MM.1S (cell line): ENCODE measurements at places on chromosomes 2 and 18.

DNA sequence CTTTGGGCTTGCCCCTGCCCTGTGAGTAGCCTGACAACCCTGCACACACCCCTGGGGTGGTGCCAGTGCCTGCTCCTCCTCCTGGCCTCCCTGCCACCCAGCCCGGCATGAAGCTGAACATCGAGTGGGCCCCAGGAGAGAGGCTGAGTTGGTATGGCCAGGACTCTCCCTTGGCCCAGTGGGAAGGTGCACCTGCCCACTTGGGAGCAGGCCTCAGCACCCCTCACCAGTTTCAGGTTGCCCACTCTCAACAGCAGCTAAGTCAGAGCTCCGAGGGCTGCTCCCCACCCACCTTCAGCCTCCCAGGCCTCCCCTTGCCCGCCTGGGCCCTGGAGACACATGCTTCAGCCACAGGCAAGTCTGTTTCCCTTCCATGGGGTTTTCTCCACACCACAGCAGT, 203.1 kb downstream of the KLHL29 start:
- DNase-seq: no peak

DNA sequence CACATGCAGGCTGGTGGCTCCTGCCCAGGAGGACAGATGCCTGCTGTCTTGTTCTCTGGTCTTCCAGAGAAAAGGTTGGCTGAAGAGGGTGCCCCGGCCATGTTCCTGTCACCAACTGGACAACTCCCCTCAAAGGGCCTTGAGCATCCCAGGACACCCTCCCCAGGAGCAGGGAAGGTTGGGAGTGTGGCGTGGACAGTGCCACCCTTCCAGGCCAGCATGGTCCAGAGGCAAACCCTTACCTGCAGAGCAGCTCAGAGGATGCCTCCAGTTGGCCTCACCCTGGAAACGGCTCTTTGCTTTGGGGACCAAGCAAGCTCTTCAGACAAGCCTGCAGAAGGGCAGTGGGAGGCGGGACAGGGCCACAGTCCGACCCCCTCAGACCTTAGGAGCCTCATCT, 4.9 kb upstream of the GPC1 start:
- no peak for DNase-seq

DNA sequence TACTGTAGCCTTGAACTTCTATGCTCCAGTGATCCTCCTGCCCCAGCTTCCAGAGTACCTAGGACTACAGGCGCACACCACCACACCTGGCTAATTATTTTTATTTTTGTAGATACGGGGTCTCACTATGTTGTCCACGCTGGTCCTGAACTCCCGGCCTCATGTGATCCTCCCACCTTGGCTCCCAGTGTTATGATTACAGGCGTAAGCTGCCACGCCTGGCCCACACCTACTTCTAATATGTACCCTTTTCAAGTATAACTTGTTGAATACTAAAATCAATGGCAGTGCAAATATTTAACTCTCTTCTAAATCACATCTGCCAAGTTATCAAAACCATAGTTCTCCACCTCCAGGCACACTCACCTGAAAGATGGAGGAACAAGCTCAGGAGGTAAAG, 58.7 kb downstream of the ITSN2 start:
- DNase-seq: no peak

- peak; percentile 87 for DNase-seq
Measured at GRCh38 chr2:187051350-187051749, 202.4 kb upstream of the ZSWIM2 start.

DNA sequence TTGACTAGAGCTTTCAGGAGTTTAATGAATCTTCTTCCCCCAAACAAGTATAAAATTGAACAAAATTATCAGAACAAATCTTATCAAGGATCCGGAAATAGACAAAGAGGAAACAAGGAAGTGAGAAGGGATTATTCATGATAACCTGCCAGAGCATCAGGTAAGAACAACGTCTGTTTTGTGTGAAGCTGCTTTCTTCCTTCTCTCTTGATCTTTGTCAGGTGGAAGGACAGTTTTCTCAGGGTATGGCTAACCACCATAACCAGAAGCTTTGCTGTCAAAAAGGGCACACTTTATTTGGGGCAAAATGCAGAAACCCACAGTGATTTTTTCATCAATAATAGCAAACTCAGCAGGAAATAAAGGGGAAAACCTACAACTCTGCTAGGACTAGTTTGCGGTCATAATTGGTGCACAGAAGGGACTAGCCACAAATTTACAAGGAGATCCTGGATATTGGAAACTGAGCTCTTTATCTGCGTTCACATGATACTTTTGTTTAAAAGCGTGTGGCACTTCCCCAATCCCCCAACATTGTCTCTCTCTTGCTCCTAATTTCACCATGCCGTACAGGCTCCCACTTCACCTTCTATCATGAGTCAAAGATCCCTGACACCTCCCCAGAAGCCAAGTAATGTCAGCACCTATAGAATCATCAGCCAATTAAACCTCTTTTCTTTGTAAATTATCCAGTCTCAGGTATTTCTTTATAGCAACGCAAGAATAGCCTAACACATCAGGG, 124.2 kb downstream of the FSIP2 start:
- DNase-seq: no peak

DNA sequence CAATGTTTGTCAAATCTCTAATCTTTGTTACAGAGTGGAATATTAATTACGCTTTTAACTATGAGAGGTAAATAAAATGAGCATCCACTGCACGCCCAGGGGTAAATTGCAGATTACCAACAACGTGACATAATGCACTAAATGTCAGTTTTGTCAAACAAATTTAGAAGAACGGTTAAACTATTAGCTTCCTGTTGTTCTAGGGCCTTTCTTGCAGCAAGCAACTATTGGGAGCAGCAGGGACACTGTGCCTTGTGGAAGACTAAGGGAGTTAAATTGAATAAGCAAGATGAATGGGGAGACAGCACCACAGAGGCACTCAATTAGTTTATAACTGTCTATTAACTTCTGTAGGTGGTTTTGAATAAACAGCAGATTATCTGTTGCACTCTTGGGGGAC, 391.0 kb upstream of the RAB12 start:
- DNase-seq: no peak

DNA sequence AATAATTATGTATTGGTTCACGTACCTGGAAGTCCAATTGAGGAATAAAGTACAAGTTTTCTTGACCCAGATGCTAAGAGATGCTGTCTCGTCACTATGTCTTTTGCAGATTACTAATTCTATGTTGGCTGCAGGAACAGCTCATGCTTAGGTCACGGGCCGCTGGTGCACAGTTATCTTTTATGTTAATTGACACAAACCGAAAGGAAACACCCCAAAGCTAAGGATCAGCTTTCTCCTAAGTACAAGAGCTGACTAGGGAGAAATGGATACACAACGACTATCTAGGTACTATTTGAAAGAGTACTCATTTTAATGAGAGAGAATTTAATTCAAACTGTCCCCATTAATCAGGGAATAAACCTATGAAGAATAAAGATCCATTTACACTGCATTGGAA, 217.7 kb upstream of the SLC35G4 start:
- DNase-seq: no peak

DNA sequence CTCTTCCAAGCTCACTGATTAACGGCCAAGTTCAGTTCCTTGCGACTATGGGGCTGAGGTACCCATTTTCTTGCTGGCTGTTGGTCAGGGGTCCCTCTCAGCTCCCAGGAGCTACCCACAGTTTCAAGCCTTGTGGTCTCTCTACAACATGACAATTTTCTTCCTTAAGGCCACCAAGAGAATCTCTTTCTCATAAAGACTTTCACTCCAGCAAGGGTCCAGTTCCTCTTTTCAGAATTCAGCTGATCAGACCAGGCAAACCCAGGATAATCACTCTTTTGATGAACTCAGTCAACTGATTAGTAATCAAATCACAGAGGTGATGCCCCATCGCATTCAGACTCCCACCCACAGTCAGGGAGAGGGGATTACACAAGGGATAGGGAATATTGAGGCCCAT, 129.7 kb downstream of the IRS1 start:
- DNase-seq: no peak

- no peak for DNase-seq
Measured at GRCh38 chr2:83516503-83516902, 942.6 kb downstream of the SUCLG1 start.

GRCh38 chr18:57631697-57632096, 10.1 kb upstream of the NARS1 start:
- no peak for DNase-seq

DNA sequence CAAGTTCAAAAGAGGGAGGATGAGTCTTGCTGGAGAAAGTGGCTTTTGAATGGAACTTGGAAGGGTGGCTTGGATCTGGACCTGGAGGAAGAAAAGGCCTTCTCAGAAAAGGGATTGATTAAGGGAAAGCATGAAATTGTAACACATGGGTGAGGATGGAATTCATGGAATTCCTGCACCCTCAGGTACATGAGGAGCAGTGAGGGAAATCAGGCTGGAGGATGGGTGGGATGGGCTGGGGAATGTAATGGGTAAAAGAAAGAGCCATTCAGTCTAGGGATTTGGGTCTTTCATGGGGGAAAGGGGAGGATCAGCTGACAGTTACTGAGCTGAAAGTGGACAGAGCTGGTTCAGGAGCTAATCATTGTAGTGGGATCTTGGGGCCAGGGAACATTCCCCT, 51.2 kb upstream of the HAAO start:
- DNase-seq: no peak

- DNase-seq: no peak
Measured at GRCh38 chr18:64401268-64402060, 252.6 kb upstream of the LINC00305 start.

DNA sequence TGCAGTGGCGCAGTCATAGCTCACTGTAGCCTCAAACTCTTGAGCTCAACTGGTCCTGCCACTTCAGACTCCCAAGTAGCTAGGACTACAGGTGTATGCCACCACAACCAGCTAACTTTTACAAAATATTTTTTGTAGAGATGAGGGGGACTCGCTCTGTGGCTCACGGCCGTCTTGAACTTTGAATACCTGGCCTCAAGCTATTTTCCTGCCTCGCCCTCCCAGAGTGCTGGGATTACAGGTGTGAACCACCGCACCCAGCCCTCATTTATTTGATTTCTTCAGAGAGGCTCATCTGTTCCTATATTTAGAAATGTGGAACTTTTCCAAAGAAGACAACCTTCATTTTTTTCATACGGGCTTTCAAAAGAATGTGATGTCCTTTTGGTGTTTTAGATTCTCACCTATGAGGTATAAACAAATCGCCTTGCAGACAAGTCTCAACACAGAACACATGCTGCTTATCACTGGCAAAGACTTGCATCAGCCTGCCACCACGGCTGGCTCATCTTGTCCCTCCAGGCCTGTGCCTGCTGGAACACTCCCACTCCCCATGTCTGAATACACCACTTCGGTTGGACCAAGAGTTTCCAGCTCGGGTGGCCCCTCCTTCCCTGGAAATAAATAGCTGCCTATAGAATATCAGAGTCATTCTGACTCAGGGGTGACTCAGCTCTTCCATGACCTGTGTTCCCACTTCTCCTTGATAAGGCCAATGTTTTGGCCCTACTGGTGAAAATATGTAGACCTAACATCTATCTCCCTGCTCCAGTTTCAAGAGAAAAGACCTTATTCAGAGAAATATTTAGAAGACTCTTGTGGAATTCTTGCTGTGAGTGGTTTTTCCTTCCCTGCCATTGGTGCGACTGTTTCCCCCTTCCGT, 202.6 kb downstream of the TGIF1 start:
- DNase-seq: no peak

- DNase-seq: no peak
Measured at GRCh38 chr2:138209009-138209408, 244.7 kb downstream of the HNMT start.

DNA sequence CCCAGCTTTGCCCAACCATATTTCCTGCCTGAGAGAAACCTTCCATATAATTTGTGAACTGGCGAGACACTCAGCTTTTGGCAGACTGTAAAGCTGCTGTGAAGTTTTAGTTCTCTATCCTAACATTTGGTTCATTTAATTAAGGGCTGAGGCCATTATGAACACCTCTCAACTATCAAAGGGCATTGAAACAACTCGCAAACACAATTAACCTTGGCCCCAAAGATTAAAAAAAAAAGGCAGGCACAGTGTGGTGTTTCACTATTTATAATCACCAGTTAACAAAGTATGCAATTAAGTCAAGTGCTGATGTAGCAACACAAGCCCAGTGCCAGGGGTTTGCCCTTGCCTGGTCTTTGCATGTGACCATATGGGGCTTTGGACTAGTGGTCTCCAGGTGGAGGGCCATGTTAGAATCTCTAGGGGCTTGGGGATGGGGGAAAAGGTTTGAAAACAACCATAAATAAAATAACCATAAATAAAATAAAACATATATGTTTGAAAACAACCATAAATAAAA, 297.6 kb upstream of the SKOR2 start:
- no peak for DNase-seq

GRCh38 chr2:120398051-120398995, 52.4 kb downstream of the INHBB start:
- no peak for DNase-seq

DNA sequence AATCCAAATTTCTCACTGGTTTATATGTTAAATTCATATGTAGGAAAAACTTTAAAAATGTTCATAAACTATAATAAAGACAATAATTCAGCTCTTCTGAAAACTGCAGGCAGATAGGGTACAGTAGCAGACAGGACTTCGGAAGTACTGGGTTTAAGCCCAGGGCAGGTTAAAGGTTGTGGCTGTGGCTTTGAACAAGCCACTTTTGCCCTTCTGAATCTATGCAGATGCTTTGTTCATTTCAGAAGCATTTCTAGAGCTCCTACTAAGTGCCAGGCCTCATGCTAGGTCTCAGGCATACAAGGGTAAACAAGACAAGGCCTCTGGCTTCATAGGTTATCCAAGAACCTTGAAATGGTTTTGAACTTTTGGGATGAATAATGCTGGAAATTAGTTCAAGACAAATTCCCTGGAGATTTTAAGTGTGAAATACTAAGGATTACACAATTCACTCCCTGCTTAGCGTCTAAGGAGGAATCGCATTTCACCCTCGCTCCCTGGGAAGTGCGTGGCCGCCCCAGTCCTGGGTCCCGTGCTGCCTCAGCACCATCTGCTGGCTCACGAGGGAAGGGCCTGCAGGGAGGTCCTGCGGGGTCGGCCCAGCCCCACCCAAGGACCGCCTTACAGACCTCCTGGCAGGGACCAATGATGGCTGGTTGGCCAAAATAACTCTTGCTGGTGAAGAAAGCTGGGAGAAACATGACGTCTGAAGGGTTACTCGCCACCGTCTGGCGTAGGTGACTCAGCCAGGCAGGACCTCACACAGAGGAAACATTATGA, 67.7 kb upstream of the L3MBTL4 start:
- DNase-seq: peak; percentile 45

DNA sequence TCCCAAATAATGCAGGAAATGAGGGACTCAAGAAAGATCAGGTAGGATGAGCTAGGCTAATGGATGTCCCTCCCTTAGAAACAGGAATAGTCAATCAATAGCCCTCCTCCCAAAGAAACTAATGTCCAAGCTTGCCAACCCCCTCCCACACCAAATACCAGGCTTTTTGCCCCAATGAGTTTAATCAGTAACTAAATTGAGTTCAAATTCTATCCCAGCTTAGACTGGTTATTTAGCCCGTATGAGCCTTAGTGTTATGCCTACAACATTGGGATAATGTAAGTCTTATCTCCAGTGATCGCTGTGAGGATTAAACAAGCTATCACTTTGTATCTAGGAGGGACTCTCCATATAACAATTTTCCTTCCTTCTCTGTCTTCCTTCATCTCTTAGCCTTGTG, 310.7 kb downstream of the DPP10 start:
- no peak for DNase-seq

- DNase-seq: no peak
Measured at GRCh38 chr18:61471942-61472341, 138.7 kb downstream of the CDH20 start.

- no peak for DNase-seq
Measured at GRCh38 chr2:191350826-191351225, 105.6 kb downstream of the MYO1B start.
